Muscle of leg (tissue), 16 donors: ENCODE measurements at places on chromosomes 6 and 20. TPM values are rescaled to one million over a fixed set of nuclear protein-coding genes. Genes with fewer than 3 reads are reported as not detected.
A peak's percentile ranks its signal among the peaks of the same experiment; 100 is the strongest.

GDAP1L1 gene
- 0.27 TPM for polyA plus RNA-seq

FAM209A gene
- 0.21 TPM for polyA plus RNA-seq

GRCh38 chr6:25359191-25359861 is 80.2 kb downstream of the CARMIL1 start:
- DNase-seq = peak; percentile 63

GRCh38 chr6:138424004-138424904 is 20.2 kb downstream of the HEBP2 start:
- DNase-seq = no peak

DNA sequence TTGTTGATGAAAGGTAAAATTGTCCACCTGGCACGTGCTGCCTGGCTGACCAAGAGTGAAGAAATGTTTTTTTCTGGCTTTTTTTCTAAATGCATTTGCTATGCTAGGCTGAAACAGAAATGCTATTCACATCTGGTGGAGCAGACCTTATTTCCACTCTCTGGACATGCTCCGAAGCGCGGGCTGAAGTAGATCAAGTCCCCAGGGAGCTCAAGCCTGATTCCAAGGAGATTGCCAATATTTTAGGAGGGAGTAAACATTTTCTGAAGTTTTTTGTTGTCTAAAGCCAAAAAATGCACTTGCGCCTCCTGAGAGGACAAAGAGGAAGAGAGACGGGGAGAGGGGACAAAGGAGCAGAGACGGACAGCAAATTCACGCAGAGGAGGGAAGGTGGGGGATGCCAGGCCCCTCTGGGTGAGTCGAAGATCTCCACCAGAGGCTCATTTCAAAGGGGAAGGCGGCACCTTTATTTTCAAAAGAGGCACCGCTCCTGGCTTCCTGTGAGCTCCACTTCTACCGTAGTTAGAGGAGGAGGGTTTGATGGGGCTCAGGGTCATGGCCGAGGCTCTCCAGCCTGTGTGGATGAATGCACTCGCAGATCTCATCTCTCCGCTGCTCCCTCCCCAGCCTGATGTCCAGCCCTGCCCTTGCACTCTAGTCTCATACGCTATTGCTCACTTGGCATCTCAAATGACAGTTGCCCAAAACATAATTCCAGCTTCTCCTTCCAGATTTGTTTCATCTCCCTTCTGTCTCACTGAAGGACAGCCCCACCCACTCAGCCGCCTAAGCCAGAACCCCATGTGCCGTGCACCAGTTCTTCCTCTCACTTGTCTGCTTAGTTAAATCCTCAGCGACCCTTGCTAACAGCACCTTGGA is 23.1 kb upstream of the SMOC2 start:
- peak; percentile 95 for DNase-seq

TRIM31 gene
- not detected for polyA plus RNA-seq

- DNase-seq = no peak
Measured at GRCh38 chr6:17709476-17709875, 2.8 kb upstream of the NUP153 start.

DNA sequence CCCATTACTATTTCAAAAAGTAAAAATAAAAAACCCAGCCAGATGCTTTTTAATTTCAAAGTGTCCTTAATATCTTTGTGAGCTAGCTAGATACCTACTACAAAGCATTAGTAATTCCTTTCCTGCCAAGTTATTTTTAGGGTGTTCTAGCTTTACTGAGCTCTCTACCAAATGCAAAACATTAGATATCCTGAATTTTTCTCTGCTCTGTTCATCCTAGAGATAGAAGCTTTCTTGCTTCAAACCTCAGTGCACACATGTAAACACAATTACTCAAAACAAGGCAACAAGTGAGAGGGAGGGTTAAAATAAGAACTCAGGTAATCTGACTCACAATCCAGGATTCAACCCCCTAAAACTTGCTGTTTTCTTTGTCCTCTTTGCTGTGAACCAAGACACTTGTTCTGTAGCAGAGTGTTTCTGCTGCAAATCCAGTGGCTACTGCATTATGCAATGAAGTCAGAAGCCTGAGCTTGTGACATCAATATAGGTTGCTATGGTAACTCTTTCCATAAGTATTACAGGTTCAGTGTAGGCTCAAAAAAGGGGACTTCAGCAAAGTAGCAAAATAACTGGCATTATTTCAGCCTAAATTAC is 72.6 kb upstream of the STXBP5 start:
- peak; percentile 12 for DNase-seq

GRCh38 chr20:49483018-49483695 is 689 bp upstream of the KCNB1 start:
- DNase-seq = peak; percentile 16

SPATA25 gene
- polyA plus RNA-seq = 4.7 TPM

- no peak for DNase-seq
Measured at GRCh38 chr20:18279242-18279641, 9.1 kb upstream of the ZNF133 start.

- DNase-seq = peak; percentile 15
Measured at GRCh38 chr20:39310363-39310995, 348.3 kb downstream of the DHX35 start.

DNA sequence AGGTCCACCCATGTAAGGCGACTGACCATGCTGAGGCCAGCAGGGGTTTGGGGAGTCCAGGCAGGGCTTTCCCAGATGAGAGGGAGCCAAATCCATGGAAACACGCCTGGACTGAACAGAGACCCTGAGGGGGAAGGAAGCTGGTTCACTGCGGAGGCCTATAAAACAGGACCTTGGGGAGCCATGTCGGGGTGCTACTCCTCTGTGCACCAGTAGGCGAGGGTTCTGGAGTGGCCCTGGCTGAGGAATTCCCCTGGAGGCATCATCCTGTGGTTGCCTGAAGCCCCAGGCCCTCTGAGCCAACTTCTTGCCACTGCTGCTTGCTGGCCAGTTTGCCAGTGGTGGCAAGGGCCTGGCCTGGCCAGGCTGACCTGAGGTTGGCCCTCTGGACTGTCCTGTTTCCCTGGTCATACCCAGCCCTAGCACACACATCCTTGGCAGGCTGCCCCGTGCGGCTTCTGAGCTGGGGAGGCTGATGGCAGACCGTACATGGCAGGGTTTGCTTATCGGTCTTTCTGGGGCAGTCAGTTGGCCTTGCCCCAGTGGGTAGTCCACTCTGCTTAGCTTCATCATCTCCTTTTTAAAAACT is 2.2 kb upstream of the LRRN4 start:
- no peak for DNase-seq

ZBTB12 gene
- polyA plus RNA-seq = 14.8 TPM

PKIB gene
- polyA plus RNA-seq = 2.1 TPM

BTN1A1 gene
- polyA plus RNA-seq = 0.19 TPM
